ENCODE measurements at places on chromosomes 13 and 19.

GRCh38 chr19:11242864-11243797 lies 3.7 kb downstream of the ANGPTL8 start:
- DNase-seq = peak; percentile 67

- no peak for DNase-seq
Measured at GRCh38 chr13:21413013-21413412, 46.1 kb downstream of the ZDHHC20 start.

GRCh38 chr13:20828539-20829364 lies 55.0 kb upstream of the EEF1AKMT1 start:
- DNase-seq = no peak

GRCh38 chr19:40411125-40411842 lies 1.9 kb downstream of the PRX start:
- no peak for DNase-seq

- DNase-seq = no peak
Measured at GRCh38 chr13:23460921-23461320, 27.4 kb upstream of the SACS start.

GRCh38 chr19:21698215-21698614 lies 69.2 kb downstream of the ZNF100 start:
- no peak for DNase-seq

DNA sequence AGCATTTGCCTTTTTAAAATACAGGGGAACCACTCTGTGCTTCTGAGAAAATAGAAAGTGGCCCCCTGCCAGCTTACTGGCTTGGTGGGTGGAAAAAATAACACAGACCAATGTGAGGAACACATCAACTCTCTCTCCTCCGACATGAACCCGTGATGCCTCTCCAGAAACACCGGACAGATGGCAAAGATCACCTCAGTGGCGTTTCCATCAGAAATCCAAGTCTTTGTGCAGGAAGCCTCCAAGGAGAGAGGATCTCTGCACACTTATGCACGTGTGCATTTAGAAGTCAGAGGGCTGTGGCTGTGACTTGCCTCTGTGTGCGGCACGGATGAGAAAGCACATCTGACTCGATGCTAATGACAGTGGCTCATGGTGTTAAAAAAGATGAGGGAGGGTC lies 112.3 kb upstream of the KLF12 start:
- DNase-seq = no peak

- DNase-seq = no peak
Measured at GRCh38 chr19:38679839-38680238, 32.4 kb downstream of the ACTN4 start.

DNA sequence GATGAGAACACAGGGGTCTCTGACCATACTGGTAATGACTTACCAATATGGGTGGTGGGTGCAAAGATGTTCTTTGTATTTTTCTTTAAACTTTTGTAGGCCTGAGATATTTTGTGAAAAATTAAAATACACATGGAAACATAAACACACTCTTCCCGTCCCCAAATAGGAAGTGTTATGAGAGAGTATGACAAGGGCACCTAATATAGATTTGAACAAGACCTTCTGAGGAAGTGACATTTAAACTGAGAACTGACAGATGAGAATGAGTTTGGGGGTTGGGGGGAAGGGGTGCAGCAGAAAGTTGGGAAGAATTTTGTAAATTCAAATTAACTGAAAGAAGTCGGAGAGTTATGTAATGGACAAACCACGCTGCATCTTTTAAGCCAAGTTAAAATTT lies 224.2 kb downstream of the RGCC start:
- DNase-seq = no peak

DNA sequence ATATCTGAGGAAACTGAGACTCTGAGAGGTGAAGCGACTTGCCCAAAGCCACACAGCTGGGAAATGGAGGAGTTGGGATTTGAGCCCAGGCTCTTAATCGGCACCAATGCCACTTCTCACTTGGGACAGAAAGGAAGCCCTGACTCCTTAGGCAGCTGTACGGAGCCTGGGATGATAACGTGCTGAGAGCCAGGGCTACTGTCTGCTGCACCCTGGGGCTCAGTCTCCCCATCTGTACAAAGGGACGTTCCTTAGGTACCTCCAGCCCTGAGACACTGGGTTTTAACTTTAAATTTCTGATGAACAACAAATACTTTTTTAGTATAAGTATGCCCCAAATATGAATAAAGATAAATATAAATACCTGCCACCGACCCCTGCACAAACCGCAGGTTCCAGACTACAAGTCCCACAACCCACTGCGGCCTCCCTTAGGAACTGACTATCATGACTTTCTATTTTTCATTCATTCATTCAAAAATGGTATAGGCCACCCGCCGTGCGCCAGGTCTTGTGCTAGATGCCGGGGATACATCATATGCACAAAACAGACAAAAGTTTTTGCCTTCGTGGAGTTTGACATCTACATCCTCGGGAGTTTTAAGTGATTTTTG lies 776 bp upstream of the NCLN start:
- DNase-seq = peak; percentile 47

DNA sequence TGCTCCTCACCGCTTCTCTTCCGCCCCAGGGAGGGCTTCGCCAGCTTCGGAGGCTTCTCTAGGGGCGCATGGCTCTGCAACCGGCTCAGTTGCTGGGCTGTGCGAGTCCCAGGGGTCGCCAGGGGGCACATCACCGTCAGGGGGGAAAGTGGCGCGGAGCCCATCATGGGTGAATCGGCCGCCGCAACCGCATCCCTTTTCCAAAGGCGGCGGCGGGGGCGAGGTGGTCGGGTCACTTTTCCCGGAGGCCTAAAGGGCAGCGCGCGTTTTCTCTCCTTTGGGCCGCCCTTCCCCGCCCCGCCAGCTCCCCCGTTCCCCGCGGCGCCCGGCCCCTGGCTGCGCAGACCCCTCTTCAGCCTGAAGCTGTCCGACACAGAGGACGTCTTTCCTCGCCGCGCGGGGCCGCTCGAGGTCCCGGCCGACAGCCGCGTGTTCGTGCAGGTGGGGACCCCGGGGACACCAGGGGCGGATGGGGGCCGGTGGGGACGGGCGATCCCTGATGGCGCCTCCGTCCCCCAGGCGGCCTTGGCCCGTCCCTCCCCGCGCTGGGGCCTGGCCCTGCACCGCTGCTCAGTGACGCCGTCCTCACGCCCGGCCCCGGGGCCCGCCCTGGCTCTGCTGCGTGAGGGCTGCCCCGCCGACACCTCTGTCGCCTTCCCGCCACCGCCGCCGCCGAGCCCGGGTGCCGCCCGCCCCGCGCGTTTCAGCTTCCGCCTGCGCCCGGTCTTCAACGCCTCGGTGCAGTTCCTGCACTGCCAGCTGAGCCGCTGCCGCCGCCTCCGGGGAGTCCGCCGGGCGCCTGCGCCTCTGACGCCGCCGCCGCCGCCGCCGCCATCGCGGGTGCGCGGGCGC lies 1.7 kb downstream of the TGFBR3L start:
- DNase-seq = peak; percentile 40

DNA sequence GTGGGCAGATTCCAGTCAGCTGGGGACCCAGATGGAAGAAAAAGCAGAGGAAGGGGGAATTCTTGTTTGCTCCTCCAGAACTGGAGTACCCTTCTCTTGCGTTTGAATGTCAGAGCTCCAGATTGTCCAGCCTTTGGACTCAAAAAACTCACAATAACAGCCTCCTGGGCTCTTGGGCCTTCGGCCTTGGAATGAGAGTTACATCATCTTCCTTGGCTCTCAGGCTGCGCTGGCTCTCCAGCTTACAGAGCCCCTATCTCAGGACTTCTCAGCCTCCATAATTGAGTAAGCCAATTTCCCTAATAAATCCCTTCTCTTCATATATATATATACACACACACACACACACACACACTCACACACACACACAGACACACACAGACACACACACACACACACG lies 1215.7 kb upstream of the SLC10A2 start:
- no peak for DNase-seq

GRCh38 chr19:55549500-55550320 lies 4.4 kb upstream of the SBK3 start:
- no peak for DNase-seq

DNA sequence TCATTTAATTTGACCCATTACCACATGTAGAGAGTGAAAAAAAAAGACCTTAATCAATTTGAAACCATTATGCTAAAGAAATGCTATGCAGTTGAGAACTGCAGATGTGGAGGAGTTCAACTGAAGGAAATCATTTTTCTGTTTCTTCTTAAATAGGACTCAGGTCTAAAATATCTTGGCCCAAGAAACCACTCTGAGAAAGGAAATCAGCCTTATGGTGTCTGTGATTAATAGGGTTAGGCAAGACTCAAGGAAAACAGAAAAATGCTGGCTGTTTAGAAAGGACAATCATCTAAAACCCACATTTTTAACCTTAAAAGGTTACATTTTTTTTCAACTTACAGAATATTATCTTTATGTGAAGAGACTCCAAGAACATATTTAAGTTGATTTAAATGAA lies 1.9 kb upstream of the SLITRK1 start:
- no peak for DNase-seq

DNA sequence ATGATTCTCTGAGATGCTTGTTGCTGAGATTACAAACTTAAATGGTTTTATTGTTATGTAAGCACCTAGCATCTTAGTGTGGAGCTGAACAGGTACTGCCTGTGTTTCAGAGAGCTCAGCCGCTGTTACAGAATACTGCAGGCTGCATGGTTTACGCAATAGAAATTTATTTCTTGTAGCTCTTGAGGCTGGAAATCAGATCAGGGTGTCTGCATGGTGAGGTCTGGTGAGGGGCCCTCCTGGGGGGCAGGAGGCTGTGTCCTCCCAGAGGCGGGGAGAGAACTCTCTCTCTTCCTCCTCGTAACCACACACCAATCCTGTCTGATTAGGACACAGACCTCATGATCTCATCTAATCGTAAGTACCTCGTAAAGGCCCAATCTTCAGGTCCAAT lies 13.1 kb downstream of the ATP11A start:
- no peak for DNase-seq

- DNase-seq = no peak
Measured at GRCh38 chr19:47390533-47391488, 28.5 kb downstream of the MEIS3 start.

GRCh38 chr19:7858109-7858770 lies 15.9 kb downstream of the PRR36 start:
- no peak for DNase-seq

DNA sequence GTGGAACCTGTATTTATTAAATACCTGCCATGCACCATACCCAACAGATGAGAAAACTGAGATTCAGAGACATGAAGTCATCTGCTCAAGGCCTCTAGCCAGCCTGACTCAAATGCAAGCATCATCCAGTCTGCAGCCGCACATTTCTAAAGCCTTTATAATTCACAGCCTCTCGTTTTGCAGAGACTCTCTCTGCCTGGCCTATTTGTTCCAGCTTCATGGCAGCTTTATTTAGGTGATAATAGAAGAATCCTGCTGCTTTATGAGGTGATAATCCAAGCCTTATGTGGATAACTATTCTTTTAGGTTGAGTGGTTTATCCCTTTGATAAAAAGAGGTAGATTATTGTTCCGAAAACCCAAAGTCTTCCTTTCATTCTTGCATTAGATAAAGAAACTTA lies 58.4 kb downstream of the OXGR1 start:
- no peak for DNase-seq

Data from activated T-helper 1 cell treated with Interleukin-2 at 50 U/mL for 16 hours (primary cell).